ENCODE measurements at places on chromosomes 1 and 21. TPM values are rescaled to one million over a fixed set of nuclear protein-coding genes. Genes with fewer than 3 reads are reported as not detected.

GRCh38 chr1:85587841-85588240 lies 7.3 kb downstream of the CCN1 start:
- no peak for DNase-seq

- no peak for DNase-seq
Measured at GRCh38 chr1:216606047-216606637, 117.1 kb downstream of the ESRRG start.

Gene TRIM67
- total RNA-seq, result 0.16 TPM

Gene KIRREL1
- total RNA-seq, result 18.3 TPM

DNA sequence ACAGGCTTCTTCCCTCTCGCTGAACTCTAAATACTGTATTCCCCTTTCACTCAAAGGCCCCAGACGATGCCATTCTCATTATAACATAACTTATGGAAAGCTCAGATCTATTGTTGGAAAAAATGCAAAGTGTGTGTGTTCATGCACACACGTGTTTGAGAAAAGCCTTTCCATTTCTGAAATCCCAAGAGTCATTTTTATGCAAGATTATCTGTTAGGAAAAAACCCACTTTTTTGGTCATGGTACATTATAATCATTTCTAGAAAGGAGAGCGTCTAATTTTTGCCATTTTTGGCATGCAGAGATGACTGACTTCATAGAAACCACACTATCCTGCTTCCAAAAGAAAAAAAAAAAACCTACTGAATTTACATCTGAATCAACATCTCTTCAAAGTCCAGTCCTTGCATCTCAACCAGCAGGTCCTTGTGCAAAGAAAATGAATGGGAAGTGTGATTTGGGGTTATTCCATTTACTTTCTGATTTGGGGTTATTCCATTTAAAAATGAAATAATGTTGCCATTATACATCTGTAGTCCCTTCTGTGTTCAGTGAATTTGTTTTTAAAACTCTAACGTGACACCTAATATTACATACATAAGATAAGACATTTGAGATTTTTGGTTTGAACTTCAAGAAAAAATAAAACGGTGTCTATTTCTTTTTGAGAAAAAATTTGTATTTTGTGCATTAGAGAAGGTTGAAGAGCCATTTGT lies 150.3 kb downstream of the DHRS3 start:
- no peak for DNase-seq

- DNase-seq, result no peak
Measured at GRCh38 chr21:17859661-17860060, 40.5 kb upstream of the C21orf91 start.

GRCh38 chr1:17545356-17545755 lies 5.9 kb downstream of the ARHGEF10L start:
- no peak for DNase-seq

DNA sequence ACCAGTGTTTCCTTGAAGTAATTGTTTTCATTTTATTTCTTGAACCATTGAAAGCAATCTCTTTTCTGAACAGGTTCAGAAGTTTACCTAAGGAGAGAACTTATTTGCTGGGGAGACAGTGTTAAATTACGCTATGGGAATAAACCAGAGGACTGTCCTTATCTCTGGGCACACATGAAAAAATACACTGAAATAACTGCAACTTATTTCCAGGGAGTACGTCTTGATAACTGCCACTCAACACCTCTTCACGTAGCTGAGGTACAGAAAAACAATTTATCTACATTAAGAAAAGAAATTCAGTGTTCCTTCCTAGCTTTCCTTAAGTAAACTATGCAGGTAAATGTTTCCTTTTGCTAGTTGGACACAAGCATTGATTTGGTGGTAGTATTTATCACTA lies 27.4 kb downstream of the AGL start:
- DNase-seq, result no peak

Gene SPRR2E
- total RNA-seq, result not detected

Gene C21orf91
- total RNA-seq, result 4.5 TPM
